NCI-H1417 treated with DMSO at 0.1 percent for 48 hours (cell line): ENCODE measurements at places on chromosomes 3 and 15.

DNA sequence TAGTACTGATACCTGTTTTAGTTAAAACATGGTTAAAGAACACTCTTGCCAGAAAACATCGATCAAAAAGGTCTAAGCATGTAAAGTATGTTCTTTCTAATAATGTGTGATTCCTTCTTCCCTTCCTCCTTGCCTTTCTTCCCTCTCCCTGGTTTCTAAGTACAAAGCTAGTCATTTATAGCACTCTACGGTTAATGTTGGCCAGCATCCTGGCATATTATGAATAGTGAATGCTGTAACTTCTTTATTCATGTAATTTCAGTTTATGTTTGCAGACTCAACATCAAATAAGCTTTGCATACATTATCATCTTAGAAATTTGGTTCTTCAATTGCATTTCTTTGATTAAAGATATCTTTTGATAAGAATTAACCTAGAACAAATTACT is 27.1 kb downstream of the P2RY12 start:
- DNase-seq: no peak

- no peak for DNase-seq
Observed at GRCh38 chr15:34886134-34886533, 83.4 kb downstream of the AQR start.

GRCh38 chr3:9324944-9325343 is 37.9 kb upstream of the THUMPD3 start:
- no peak for DNase-seq

GRCh38 chr15:74545086-74545485 is 4.1 kb downstream of the ARID3B start:
- no peak for DNase-seq

DNA sequence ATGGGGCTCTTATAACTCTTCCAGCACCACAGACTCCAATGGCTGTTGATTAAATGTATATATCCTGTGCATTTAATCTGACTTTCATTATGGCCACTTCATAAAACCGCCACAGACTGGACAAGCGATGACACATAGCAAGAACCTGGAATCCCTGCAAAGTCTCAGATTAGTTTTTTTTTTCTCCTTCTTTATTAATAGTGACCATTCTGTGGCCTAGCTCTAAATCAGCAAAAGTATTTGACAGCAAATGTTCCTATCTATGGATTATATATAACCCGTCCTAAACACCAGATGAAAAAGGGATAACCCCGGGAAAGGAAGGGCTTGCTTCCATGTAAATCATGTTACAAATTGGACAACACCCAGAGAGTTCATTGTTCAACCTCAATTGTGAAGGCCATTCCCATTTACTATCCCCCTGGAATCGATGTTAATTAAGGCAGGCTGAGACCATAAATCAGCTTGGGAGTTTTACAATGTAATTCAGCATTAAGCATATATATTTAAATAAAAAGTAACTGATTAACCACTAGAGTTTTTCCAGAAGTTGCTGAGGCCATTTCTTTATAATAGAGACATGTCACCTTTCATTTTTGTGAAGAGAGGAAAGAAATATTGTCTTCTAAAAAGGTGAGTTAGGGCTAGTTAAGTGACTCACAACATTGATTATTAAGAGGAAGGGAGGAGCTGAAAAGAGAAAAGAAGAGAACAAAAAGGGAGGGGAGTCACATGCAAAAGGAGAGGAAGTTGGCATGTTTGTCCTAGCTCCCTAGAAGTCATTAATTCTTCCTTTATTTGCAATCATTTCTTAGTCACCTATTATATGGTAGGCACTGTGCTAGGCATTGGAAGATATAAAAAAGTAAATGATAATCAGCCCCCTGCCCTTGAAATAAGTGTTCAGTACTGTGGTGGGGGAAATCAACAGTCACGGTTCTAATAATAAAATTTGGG is 26.2 kb downstream of the ALDH1A2 start:
- no peak for DNase-seq

- DNase-seq: no peak
Observed at GRCh38 chr3:124313621-124314020, 321.7 kb upstream of the ROPN1 start.

GRCh38 chr3:117600666-117601065 is 891.1 kb downstream of the TUSC7 start:
- DNase-seq: no peak

DNA sequence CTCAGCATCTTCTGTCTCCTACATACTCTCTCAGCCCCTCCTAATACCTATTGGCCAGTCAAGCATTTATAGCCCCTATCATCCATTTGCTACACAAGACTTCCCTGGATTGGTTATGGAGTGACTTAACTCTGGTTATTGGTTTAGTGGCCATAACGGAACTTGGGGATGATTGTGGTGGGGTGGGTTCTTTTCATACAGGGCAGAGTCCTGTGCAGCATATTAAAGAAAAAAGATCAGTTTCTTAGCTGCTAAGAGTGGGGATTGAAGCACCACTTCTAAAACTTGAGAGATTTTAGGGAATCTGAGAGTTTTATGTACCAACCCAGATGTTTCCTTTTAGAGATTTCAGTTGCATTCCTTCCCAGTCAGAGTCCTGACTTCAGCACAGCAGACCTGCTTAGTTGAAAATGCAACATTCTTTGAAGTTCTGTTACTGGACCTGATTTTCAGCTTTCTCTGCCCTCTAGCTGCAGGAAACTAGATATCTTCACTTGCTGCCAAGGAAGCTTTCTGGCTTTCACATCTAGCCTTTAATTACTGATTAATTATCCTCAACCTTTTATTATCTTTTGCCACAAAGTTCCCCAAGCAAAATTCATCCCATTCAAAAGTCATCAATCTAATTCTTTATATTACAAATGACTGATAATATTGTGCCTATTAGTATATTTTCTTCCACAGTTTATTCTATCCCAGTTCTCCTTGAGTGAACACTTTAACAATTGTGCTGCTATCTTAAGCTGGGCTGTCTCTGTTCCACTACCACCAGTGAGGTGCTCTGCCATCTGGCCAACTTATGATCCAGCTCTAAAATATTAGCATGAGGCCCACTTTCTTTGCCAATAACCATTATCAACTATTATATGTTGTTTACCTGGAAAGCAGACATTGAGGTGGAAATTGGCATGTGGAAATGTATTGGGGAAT is 906.0 kb upstream of the ALCAM start:
- no peak for DNase-seq

DNA sequence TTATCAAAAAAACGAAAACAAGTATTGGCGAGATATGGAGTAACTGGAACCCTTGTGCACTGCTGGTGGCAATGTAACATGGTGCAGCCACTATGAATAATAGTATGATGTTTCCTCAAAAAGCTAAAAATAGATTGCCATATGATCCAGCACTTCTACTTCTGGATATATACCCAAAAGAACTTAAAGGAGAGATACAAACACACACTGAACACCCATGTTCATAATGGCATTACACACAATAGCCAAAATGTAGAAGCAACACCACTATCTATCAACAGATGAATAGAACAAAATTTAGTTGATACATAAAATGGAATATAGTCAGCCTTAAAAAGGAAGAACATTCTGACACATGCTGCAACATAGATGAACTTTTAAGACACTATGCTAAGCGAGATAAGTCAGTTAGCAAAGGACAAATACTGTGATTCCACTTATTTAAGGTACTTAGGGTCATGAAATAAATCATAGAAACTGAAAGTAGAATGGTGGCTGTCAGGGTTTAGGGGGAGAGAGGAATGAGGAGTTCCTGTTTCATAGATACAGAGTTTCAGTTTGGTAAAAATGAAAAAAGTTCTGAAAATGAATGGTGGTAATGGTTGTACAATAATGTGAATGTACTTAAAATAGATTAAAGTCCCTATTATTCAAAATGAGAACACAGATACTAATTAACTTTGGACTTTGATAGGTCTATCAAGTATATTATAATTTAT is 59.4 kb upstream of the IMPG2 start:
- no peak for DNase-seq

GRCh38 chr3:27186013-27186412 is 183.2 kb downstream of the NEK10 start:
- DNase-seq: no peak

GRCh38 chr15:55164284-55164683 is 32.5 kb downstream of the RSL24D1 start:
- DNase-seq: no peak

GRCh38 chr3:188598894-188599293 is 444.9 kb downstream of the LPP start:
- DNase-seq: no peak
